Esophagus squamous epithelium (tissue), 5 donors: ENCODE measurements at places on chromosomes 2 and 18.

DNA sequence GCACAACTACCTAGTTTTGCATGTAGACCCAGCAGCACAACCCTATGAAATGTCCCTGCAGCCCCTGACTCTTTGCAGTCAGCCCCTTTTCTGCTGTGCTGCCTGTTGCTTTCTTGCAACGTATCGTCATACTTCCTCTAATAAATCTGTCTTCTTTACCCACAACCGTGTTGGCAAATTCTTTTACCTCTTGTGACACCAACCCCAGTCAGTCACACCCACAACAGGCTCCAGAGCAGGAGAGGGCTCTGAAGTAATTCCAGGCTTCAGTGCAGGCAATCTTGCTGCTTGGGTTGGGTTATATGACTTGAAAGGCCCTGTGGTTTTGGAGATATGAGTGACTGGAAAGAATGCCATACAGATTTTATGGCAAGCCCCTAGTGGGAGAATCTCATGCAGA is 79.1 kb upstream of the KCNH7 start:
- DNase-seq, result no peak

- no peak for DNase-seq
These were observed 963 bp downstream of the GNLY start for GRCh38 chr2:85695121-85695520.

DNA sequence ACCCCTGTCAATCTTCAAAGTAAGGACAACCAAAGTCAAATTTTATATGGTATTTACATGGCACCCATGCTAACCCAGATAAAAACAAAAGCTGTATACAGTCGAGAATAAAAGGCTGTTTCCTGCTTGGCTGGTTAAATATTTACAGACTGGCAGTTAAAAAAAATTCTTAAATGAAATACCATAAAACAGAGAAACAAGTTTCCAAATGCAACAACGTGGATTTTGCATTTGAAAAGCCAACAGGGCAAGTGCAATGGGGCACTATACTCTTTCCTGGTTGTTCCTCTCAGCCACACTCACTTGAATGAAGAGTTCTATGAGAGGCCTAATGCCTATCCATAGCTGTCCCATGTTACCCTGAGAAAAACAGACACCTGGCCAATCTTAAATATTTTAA is 6.1 kb upstream of the NR4A2 start:
- no peak for DNase-seq

GRCh38 chr2:1690056-1690775 is 54.1 kb downstream of the PXDN start:
- no peak for DNase-seq

GRCh38 chr2:232789082-232789481 is 12.7 kb upstream of the KCNJ13 start:
- DNase-seq, result no peak

GRCh38 chr2:65548576-65549256 is 116.3 kb upstream of the SPRED2 start:
- no peak for DNase-seq

DNA sequence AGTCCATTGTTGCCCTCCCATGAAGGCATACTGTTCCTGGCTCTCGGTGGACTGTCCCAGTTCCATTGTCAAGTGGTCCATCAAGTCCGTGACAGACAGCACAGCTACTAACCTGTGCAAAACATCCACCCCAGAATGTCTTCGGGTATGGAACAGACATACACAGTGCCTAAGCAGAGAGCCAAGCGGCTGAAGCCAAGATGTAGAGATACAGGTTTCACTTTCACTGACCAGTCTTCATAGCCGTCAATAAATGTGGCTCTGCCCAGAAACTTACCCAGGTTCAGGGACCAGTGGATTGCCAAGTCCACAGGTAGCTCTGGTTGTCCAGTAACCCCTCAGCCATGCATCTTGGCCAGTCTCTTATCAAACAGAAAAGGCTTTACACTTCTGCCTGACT is 10.7 kb upstream of the PAPOLG start:
- no peak for DNase-seq

DNA sequence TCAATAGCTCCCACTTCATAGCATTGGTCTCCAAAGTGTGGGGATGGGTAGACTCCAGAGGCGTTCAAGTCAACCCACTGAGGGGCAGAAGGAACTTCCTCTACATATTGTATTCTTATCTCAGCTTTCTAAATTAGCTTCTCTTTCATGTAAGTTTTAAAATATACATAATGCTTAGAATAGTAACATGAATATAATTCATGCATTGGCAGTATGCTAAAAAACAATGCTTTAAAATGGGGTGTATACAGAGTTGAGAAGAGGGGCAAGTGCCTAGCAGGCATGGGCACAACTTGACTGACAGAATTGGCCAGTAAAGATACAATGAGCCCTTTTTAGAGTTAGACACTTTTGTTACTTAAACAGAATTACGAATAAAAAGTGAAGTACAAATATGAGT is 212.2 kb downstream of the ZRANB3 start:
- no peak for DNase-seq

GRCh38 chr2:102313025-102313424 is 1.7 kb downstream of the IL1RL1 start:
- no peak for DNase-seq

DNA sequence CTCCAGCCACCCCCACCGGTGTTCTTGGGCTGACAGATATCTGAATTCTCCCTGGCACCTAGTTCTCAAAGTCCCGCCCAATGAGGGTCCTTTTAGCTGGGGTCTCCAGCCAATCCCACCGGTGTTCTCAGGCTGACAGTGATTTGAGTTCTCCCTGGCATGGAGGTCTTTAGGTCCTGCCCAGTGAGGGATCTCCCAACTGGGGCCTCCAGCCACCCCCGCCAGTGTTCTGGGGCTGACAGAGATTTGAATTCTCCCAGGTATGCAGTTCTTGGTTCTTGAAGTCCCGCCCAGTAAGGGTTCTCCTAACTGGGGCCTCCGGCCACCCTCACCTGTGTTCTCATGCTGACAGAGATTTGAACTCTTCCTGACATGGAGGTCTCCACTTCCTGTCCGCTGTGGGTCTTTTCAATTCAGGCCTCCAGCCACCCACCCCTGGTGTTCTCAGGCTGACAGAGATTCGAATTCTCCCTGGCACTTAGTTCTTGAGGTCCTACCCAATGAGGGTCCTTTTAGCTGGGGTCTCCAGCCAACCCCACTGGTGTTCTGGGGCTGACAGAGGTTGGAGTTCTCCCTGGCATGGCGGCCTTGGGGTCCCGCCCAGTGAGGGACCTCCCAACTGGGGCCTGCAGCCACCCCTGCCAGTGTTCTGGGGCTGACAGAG is 154.6 kb downstream of the ANKRD36 start:
- no peak for DNase-seq

DNA sequence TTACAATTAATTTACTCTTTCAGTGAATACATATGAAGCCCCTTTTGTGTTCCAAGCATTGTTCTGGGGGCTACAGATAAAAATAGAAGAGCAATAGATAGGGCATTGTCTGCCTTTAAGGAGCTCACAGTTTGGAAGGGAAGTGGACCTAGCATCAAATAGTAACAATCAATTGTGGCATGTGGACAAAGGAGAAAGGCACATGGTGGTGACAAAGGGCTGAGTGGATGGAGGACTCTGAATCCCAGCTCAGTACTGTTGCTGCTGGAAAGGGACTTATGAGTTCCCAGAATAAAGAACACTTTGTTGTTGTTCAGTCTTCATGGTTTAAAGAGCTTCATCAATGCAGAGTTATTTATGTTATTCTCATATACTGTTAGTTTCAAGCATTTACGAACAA is 217.7 kb downstream of the HRH4 start:
- DNase-seq, result no peak

- DNase-seq, result no peak
These were observed 75.6 kb downstream of the COA5 start for GRCh38 chr2:98532756-98533155.

GRCh38 chr18:46555724-46556123 is 101.3 kb downstream of the LOXHD1 start:
- DNase-seq, result no peak

DNA sequence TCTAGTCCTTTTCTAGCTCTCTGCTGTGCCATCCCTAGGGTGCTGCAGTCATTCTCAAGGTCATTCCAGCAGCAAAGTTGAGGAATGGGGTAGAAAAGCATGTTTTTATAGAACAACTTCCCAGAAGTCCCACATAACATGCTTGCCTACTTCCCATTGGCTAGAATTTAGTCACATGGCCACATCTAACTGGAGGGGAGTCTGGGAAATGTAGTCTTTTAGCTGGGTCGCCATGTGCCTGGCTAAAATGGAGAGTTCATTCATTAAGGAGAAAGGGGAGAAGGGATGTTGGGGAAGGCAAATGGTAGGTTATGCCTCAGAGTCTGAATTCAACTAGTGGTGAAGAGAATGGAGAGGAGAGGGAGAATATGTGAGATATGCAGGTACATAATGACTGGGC is 85.7 kb downstream of the SLC4A3 start:
- DNase-seq, result no peak

DNA sequence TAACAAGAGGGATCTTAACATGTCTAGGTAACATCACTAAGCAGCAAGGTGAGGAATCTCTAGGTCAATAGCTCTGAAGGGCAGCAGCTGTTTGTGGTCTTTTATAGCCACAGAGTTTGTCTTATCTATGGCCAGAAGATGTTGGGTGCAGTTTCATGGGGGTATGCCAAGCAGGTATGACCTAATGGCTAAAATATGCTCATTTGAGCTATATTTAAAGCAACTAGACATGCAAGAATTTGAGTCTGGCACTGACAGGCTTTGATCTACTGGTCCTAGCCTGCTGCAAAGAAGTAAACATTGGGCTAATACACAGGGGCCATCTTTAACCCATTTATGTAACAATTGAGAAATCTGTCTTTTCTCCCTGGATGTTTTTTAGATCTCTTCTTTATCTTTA is 13.9 kb upstream of the UGP2 start:
- DNase-seq, result no peak

DNA sequence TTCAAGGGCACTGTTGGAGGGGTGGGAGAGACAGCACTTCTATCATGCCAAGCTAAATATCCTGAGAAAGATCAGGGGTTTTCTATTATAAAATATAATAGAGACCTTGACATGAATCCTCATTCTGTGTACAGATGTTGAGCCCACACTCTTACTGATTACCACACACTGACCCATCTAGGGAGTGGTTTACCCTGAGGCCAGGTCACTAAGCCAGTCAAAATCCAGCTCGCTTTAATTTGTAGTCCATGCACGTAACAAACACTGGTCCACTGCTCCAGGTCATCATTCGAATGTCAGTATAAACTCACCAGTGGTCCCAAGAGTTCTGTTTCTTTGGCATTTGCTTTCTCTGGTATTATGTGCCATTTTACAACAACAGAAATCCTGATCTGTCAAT is 96.4 kb downstream of the SLC8A1 start:
- DNase-seq, result no peak

DNA sequence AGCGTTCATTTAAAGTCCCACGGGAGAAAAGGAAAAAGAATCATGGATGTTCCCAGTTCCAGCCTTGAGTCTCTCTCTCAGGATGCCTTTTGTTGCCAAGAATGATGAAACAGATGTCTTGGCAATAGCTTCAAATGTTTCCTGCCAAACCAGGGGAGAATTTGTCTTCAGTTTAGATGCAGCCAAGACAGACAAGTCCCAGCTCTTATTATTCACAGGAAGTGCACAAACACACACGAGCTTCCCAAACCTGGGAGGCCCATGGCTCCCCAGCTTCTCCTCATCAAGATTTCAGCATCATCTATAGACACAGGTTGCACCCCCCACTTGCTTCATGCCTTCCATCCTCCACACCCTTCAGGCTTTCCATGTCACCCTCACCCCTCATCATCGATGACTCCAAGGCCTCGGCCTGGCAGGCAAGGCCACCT is 45.9 kb downstream of the HS1BP3 start:
- DNase-seq, result no peak

GRCh38 chr2:85786865-85787264 is 33.1 kb downstream of the ATOH8 start:
- DNase-seq, result no peak

DNA sequence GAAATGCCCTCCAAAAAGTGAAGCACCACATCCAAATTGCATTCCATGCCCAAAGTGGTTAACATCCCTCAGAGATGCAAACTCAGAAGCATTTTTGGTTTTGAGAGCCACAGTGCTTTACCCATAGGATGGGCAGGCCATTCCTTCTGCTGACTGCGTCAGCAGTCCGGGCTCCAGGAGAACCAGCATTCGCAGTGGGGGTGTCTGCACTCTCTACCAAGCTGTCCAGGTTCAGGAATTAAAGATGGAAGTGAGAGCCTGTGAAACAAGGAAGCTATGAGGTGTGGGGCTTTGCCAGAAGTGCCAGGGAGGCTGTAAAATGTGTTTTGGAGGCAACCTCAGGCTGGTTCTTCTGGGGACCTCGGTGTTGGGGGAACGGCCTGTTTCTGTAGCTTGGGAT is 205.7 kb downstream of the AGAP1 start:
- DNase-seq, result no peak

DNA sequence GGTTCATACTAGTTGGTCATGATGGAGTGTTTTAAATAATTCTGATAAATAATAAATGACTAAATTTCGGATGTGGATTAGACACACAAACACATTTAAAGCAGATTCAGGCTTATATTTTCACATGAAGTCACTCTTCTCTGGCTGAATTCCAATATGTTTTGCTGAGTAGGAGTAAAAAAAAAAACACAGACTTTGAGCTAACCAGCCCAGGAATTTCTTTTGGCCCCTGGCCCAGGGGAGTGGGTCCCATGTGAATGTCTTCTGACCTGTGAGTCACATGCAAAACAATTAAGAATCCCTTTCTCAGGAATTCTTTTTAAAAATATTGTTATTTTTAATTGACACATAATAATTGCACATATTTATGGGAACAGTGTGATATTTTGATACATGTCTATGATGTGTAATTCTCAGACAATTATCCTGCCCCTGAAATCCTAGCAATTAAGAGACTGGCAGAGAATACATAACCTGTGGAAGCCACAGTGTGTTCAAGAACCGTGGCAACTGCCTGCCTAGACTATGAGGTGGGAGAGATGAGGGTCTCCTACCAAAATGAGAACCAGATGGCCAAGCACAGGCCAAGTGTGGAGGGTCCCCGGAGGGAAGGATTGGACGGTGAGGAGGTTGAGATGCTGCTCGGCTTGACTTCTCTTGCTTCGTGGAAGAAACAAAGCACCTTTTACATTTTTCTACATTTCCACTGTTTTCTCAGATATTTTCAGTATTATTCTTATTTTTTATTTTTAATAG is 236.4 kb downstream of the PIEZO2 start:
- no peak for DNase-seq

DNA sequence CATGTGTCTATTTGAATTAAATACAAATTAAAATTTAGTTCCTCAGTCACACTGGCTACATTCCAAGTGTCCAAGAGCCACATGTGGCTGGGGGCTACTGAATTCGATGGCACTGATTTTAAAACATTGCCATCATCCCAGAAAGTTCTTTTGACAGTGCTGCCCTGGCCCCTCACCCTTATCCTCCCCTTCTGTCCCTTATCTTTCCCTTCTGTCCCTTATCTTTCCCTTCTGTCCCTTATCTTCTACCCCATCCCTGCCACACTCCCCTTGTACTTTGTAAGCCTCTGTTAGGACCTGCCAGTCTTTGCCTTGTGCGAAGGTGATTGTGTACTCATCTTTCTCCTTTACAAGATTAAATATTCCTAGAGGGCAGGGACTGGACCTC is 85.2 kb downstream of the DNMT3A start:
- no peak for DNase-seq

GRCh38 chr2:24843330-24843860 is 50.2 kb downstream of the CENPO start:
- no peak for DNase-seq

- DNase-seq, result no peak
These were observed 246.6 kb upstream of the APCDD1 start for GRCh38 chr18:10207682-10208345.

GRCh38 chr2:43107679-43108078 is 118.7 kb downstream of the ZFP36L2 start:
- DNase-seq, result no peak

- DNase-seq, result no peak
These were observed at the start of gene TMEM182 for GRCh38 chr2:102761763-102762162. TSS of gene TMEM182 (plus strand) at chr2:102762031. CDS start at chr2:102762218, 187 bp downstream.
